ENCODE measurements at places on chromosomes 2 and 18.
A peak's percentile ranks its signal among the peaks of the same experiment; 100 is the strongest.

DNA sequence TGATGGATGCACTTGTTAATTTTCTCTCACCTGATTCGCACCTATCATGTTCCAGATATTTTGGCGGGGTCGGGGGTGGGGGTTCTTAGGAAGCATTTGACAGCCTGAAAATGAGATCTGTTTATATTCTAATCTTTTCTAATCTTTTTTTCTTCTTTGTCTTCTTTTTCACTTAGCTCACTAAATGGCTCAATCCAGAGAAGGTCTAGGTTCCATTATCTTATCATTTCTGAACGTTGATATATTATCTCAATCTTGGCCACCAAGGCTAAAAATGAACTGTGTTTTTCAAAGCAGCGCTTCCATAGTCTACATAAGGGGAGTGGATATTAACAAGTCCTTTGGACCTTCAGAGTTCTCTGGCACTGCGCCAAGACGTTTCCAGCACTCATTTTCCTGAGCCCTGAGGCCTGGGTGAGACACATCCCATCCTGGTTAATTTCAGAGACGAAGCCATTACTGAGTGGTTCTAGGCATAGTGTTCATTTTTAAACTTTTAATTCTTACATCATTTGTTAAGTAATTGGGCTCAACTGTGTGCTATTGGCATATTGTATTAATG lies 229.0 kb downstream of the SOX11 start:
- DNase-seq = no peak

DNA sequence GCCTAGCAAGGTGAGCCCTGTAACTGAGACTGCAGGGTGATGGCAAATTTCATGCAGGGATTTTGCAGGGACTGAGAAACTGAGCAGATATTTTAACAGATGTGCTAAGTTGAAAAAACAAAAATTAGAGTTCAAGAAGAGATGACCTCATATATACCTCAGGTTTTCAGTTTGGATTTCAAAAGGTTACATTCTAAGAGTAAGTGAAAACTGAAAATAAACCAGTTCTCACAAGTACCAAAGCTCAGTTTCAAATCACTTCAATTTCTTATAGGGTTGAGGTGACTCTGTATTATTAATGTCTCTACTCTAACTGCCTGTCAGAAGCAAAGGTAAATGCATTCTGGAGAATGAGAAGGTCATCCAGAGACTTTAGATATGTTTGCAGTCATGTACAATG lies 237.4 kb upstream of the VRK2 start:
- DNase-seq = no peak

GRCh38 chr18:11500153-11501122 lies 109.0 kb upstream of the SLC35G4 start:
- peak; percentile 5 for DNase-seq

DNA sequence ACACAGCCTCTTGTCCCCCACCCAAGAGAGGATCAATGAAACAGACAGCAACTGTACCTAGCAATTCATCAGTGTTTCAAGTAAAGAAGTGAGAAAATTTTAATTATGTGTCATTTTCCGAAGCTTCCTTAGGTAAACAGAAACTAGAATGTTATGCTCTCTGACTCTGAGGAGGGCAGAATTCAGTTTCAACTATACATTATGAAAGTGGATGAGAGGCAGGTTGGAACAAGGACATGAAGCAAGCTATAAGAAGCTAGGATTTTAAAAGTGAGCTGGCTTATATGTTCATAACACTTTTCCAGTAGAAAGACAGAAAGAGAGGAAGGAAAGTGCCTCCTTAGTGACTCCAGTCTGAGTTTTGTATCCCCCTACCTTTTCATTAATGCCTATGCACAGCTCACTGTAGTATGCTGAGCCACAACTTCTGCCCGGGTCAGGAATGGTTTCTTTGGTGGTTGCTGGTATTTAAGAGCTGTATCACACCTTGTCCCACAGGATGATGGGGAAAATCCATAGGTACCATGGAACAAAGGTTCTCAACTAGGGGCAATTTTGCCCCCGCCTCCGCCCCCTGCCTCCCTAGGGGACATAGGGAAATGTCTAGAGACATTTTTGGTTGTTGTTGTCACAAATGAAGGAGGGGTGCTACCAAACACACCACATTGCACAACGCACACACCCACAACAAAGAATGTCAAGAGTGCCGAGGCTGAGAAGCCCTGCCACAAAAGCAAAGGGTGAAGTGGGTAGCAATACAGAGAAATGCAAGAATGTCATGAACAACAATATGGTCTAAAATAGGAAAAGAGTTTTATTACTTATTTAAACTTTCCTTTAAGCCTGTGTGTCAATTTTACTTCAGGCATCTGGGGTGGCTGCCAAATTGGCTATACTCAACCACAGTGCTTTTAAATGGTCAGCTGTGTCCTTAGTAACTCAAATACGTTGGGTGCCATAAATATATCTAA lies 161.0 kb upstream of the ZFP36L2 start:
- DNase-seq = no peak

- DNase-seq = no peak
Observed at GRCh38 chr2:159444754-159445153, 158.3 kb upstream of the WDSUB1 start.

- no peak for DNase-seq
Observed at GRCh38 chr2:157036726-157037125, 220.8 kb upstream of the GALNT5 start.

- no peak for DNase-seq
Observed at GRCh38 chr2:47288864-47289263, 114.1 kb upstream of the MSH2 start.

- DNase-seq = peak; percentile 29
Observed at GRCh38 chr2:17148407-17149145, 369.7 kb downstream of the RAD51AP2 start.

All from lung microvascular endothelial cell (primary cell).